ENCODE measurements at places on chromosomes 2 and 18. TPM values are rescaled to one million over a fixed set of nuclear protein-coding genes. Genes with fewer than 3 reads are reported as not detected.

RAB6D gene
- 0.05 TPM for polyA plus RNA-seq

MAL gene
- polyA plus RNA-seq, result 12.7 TPM

IL37 gene
- polyA plus RNA-seq, result not detected

RFX8 gene
- polyA plus RNA-seq, result 0.16 TPM

GALR1 gene
- polyA plus RNA-seq, result not detected

UGT1A4 gene
- polyA plus RNA-seq, result not detected

DSG1 gene
- not detected for polyA plus RNA-seq

DNA sequence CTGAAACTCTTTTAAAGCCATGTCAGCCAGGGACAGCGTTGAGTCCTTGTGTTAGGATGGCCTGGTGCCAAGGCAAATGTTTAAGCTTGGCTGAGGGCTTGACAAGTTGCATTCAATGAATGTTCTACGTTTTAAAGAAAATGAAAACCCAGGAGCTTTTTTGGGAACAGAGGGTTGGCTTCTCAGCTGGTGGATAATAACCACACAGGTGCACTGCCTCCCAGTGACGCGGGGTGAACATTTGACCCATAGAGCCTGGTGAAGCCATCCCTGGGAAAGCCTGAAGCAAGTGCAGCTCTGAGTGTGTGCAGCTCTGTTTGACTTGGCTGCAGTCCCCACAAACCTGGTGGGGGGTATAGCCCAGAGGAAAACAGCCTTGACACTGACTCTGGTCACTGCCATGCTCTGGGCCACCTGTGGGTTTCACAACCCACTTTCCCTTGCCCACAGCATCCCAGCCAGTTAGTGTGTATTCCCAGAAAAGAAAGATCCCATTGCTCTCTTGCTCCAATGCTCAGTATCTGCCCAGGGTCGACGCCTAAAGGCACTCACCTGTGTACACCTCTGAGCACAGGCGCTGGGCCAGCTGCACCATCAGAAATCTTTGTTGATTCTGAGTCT lies 874.9 kb downstream of the RNF144A start:
- no peaks in the 10 kb centered on the region for H3K36me3 ChIP-seq
- no peak overlapping the region for H3K4me3 ChIP-seq
- H3K27ac ChIP-seq, result no peak overlapping the region
- DNase-seq, result no peak
- no peaks in the 10 kb centered on the region for H3K27me3 ChIP-seq

DNA sequence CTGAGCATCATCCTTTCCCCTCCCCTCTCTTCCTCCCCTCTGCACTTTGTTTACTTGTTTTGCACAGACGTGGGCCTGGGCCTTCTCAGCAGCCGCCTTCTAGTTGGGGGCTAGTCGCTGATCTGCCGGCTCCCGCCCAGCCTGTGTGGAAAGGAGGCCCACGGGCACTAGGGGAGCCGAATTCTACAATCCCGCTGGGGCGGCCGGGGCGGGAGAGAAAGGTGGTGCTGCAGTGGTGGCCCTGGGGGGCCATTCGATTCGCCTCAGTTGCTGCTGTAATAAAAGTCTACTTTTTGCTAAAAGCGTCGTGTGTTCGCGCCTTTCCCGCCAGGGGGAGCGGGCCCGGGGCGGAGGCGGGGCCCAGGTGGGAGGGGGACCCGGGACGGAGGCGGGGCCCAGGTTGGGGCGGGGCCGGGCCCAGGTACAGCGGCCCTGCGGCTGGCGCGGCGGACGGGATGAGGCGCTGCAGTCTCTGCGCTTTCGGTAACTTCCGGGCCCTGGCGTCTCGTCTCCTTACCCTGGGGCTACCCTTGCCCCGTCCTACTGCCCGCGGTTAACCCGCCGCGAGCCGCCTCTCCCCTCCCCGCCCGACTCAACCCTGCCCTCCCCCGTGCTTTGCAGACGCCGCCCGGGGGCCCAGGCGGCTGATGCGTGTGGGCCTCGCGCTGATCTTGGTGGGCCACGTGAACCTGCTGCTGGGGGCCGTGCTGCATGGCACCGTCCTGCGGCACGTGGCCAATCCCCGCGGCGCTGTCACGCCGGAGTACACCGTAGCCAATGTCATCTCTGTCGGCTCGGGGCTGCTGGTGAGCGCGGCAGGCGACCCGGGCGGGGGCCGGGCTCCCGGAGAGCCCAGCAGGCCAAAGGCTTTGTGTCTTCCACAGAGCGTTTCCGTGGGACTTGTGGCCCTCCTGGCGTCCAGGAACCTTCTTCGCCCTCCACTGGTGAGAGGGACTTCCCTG lies at the start of gene KRTCAP3:
TSS of gene KRTCAP3 (plus strand) at position 424 of the 962 bp plus-strand sequence. CDS start at position 456, 32 bp downstream.
- H3K36me3 ChIP-seq, result peaks cover 91% of the 10 kb centered on the region
- peak; percentile 88 for DNase-seq
- H3K4me3 ChIP-seq, result peak within 1 kb of the TSS; percentile 19

DNA sequence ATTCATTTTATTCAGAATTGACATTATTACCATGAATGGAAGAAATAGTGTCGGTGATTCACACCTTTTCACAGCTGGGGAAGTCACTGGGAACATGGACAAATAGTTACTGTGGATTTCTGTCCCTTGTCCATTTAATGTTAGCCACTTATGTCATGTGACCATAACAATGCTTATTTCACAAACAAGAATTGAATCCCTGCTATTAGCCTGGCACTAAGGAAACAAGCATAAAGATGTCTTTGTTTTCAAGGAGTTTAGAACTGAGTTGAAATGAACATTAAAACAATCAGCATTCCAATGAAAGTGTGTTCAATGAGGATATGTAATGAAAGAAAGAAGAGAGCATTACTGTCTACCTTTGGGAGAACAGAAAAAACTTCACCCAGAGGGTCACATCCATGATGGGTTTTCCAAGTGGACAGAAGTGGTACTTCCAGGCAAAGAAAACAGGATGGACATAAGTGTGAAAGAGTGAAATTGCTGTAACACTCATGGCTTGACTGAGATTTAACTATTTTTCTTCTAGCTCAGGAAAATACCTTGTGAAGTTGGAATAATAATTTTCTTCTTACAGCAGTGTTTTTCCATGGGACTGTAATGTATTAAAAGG lies 324.5 kb upstream of the UBE2E3 start:
- H3K27me3 ChIP-seq, result no peaks in the 10 kb centered on the region
- H3K4me3 ChIP-seq, result no peak overlapping the region
- H3K36me3 ChIP-seq, result no peaks in the 10 kb centered on the region
- H3K27ac ChIP-seq, result no peak overlapping the region

DNA sequence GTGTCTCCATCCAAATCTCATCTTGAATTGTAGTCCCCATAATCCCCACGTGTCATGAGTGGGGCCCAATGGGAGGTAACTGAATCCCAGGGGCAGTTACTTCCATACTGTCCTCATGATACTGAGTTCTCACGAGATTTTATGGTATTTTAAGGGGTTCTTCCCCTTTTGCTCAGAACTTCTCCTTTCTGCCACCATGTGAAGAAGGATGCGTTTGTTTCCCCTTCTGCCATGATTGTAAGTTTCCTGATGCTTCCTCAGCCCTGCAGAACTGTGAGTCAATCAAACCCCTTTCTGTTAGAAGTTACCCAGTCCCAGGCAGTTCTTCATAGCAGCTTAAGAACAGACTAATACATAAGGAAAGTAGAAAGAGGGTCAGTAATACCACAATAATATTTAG lies 480.4 kb downstream of the KCNJ3 start:
- no peak overlapping the region for H3K27ac ChIP-seq
- H3K27me3 ChIP-seq, result no peaks in the 10 kb centered on the region
- H3K36me3 ChIP-seq, result no peaks in the 10 kb centered on the region
- H3K4me3 ChIP-seq, result no peak overlapping the region

DNA sequence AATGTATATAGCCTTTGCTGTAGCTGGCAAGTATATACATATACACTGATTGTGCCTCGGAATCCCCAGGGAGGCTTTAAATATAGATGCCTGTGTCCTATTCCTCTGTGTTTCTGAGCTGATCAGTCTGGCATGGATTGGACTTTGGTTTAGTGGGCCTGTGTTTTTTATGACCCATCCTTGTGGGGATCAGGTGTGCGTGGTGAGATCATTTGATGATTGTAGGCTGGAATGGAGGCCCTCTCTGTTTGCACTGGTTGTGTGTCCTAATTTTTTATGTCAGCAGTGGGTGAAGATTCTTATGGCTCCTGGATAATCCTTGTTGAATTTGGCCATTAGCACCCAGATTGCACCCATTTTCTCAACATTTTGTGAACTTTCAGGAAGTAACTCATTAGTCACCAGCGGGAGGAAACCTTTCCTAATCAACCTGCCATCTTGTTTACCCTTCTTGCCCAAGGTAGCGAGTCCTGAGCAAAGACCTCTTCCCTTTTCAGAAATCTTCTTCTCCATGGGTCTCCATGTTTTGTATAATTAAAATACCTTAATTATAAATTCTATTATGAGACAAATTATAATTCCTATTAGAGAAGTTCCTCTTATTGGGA lies 75.8 kb downstream of the UGGT1 start:
- DNase-seq, result no peak
- no peaks in the 10 kb centered on the region for H3K27me3 ChIP-seq
- H3K36me3 ChIP-seq, result no peaks in the 10 kb centered on the region
- H3K4me1 ChIP-seq, result peaks cover 6% of the 10 kb centered on the region
- peak overlapping the region; percentile 79 for H3K27ac ChIP-seq

DNA sequence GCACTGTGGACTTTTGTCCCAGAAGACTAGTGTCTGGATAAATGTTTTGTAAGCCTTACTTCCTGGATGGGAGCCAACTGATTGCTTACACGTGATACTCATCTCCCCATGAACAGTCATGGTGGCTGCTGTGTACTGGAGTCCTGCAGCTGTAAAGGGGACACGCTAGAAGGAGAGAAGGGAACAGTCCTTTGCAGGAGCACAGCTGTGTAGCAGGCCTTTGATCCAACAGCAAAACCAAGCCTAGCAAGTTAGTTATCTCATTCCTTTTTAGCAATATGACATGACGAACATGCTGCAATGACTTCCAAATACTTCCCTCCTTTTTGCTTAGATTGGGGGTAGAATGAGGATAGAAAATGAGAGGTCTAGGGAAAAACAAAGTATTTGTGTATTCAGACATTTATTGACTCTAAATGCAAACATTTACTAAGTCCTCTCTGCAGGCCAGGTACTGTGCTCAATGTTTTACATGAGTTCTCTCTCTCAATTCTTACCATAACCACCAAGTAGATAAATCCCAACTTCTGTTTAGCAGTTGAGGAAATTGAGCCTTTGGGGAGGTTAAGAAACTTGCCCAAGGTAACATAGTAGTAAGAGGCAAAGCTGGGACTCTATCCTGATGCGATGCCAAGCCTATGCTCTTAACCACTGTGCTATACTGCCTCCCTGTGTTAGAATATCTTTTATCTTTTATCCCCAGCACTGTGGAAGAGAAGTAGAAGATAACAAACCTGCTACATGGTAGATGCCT lies 55.4 kb upstream of the CD28 start:
- no peaks in the 10 kb centered on the region for H3K36me3 ChIP-seq
- no peak for DNase-seq
- no peaks in the 10 kb centered on the region for H3K27me3 ChIP-seq
- H3K4me3 ChIP-seq, result no peak overlapping the region
- no peak overlapping the region for H3K27ac ChIP-seq
- peaks cover 6% of the 10 kb centered on the region for H3K4me1 ChIP-seq

DNA sequence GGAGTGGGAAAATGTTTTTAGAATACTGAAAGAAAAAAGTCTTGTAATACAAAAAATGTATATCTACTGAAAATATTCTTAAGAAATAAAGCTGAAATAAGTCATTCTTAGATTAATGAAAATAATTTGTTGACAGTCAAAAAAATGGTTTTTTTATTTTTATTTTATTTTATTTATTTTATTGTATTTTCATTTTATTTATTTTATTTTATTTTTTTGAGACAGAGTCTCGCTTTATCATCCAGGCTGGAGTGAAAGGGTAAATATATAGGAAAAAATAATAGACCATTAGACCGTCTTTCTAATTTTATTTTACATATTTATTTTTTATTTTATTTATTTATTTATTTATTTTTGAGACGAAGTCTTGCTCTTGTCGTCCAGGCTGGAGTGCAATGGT lies 1583.6 kb upstream of the TMEFF2 start:
- no peaks in the 10 kb centered on the region for H3K4me1 ChIP-seq
- no peak overlapping the region for H3K27ac ChIP-seq
- no peak for DNase-seq
- no peak overlapping the region for H3K4me3 ChIP-seq

DNA sequence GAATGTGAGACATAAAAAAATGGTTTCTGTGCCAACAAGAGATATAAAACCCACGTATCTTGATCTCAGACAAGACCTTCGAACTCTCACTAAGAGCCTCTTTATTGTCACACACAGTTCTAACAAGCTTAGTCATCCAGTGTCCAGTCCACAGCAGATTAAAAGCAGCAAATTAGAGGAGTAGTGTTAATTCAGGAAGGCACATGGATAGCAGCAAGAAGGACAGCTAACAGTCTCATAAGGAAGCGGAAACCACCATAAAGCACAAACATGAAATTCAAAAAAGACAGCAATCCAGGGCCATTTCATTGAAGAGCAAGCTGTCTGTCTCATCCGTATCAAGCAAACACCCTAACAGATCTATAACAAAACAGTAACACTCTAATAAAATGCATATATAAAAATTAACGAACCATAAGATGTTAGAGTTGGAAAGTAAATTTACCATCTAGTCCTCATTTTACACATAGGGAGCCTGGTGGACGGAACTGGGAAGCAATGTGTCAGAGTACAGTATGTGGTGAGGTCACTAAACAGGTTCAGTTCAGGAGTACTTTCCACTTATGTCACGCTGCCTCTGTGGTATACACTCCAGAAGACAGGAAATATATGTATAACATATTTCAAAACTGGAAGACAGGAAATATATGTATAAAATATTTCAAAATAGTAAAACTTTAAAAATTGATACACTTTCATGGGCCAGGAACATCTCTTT lies 18.3 kb downstream of the AAK1 start:
- no peaks in the 10 kb centered on the region for H3K36me3 ChIP-seq
- H3K4me3 ChIP-seq, result no peak overlapping the region
- DNase-seq, result no peak
- H3K4me1 ChIP-seq, result peaks cover 94% of the 10 kb centered on the region
- H3K27ac ChIP-seq, result no peak overlapping the region

DNA sequence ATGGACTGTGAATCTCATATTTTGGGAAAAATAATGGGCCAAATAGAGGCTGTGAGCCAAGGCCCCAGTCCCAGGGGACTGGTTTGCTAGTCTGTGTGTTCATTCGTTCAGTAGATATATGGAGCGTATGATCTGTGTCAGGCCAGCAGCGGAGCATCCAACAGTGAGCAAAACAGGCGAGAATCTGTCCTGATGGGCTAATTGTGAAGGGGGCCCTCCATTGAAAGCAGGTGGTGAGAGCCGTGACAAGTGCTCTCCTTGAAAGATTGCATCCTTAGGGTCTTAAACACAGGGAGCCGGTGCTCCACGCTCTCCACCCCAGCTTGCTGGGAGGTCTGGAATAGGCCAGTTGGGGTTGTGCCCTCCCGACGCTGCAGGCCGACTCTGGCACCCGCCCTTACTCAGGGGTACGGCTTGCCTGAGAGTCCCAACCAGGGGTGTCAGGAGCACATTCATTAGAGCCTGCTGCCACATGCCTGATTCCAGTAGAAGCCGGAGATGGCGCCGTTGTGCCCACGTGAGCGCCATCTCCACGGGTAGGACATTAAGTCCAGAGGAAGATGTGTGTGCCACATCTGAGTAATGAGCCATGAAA lies 213.3 kb downstream of the SH3RF3 start:
- H3K36me3 ChIP-seq, result no peaks in the 10 kb centered on the region
- no peak overlapping the region for H3K27ac ChIP-seq
- DNase-seq, result no peak

Measured in spleen (tissue), 13 donors.